ENCODE measurements at places on chromosomes 12 and 14.

DNA sequence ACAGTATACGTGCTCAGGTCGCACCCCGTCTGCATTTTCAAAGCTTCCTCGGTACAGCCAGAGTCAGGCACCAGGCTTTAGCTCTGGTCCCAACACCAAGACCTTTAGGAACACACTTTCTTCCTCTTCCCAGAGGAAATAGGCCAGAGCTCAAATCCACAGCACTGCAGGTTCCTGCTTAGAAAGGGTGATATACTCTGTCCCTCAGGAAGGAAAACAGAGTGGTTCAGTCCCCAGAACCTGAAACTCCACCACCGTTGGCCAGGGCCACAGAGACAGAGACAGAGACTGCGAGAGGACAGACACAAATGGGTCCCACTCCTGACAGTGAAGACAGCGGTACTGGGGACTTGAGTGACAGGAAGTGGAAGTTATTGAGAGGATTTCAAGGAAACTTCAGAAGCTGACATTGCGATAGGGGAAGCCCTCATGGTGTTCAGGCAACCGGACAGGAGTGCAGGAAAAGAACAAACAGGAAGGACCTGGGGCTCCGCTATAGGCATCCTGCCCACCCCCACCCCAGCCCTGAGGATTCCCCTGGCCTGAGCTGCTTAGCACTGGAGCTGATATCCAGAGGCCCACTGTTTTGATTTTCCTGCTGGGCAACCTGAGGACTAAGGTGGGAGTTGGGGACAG is 5.5 kb upstream of the KRT8 start:
- no peak for DNase-seq

- DNase-seq = no peak
These were observed 842.3 kb downstream of the SLC6A15 start for GRCh38 chr12:84070292-84070691.

DNA sequence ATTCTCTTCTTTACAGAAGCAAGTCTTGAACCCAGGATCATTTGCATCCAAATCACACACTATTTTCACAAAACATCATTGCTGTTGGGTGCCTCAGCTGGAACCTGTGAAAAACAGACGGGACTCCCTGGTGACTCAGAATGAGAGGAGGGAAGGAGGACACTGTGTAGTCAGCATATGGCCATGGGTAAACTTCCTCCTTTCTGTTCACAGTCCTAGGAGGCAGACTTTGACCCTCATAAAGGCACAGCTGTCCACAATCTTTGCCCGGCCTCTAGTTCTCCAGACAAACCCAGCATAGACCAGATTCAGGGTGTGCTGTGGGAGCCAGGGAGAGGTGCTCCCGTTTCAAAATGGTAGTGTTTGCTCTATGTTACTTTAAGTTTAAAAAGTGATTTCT is 62.0 kb downstream of the DYRK2 start:
- no peak for DNase-seq

DNA sequence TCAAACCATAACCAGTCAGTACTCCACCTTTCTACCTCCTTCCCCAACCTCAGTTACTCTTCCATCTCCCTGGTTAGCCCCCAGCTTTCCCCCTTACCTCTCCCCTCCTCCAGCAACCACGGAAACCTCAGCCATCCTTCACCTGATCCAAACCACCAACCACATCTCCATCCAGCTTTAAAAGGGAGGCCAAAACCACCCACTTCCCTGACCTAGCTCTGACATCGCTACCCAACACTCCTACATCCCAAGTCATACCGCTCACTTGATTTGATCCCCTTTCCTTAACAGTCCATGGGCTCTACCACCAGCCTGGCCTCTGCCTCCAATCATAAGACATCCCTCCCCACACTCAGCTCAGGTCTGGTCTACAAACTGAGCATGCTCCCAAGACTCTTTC is 1.5 kb downstream of the RAB35 start:
- DNase-seq = no peak

DNA sequence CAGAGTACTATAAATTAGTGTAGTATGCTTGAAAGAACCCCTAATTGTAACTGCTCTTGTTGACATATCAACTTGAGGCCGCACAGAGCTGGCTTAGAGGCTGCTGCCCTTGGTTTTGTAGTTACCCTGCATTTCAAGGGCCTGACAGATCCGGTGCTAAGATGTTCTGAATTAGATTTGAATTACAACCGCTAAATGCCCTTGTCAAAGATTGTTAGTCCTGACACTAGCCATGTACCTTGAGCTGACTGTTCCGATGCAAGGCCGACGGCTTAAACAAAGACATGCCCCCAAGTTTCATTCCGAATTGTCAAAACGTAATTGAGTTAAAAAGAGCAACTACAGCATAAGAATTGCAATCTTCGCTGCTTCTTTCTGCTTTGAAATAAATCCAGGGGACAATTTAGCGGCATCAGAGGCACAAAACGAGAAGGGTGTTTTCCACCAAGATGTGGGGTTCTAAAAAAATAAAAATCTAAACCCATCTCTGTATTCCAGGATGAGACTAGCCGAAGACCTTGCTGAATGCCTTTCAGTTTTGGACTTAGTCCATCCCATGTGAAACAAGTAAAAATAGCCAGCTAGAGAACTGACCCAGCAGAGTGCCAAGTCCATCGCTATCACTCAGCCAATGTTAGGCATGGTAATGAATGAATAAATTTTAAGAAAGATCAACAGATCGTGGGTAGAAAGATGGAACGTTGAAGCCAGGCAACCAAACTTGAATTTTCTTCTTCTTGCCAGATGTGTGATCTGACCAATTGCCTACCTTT is 148.7 kb downstream of the DICER1 start:
- no peak for DNase-seq

DNA sequence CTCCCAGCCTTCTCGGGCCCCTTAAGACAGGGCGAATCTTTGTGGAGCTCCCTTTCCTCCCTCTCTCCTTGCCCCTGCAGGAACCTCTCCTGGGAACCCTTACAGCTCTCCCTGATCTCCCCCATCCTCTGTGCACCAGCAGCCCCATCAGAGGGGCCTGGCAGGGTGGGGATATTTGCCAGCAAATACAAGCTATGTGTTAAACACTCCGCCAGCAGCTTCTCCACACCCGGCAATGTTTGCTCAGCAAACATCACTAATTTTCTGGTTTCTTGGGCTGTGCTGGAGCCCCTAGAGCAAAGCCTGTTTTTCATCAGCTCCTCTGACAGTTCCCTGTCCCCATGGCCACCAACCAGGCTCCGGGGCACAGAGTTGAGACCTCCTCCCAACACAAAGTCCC is 147.5 kb upstream of the LHX5 start:
- no peak for DNase-seq

DNA sequence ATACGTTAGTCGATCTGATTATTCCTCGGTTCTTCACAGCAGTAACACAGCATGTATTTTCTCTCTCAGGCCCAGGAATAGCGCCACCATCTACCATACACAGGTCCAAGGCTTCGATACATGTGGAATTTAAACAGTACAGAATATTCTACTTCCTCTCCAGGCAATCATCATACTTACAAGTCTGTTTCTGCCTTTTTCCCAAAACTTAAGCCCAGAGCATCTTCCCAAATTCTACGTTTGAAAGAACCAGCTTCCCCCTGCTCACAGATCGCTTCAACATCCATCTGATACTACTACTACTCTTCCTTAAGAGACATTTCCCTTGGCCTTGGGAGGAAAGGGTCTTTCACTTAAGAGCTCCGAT is 626 bp downstream of the TXNDC16 start:
- DNase-seq = no peak

- no peak for DNase-seq
These were observed 10.7 kb downstream of the NKX2-1 start for GRCh38 chr14:36509069-36509917.

- DNase-seq = no peak
These were observed 445.4 kb upstream of the OR4E1 start for GRCh38 chr14:22118899-22119477.

DNA sequence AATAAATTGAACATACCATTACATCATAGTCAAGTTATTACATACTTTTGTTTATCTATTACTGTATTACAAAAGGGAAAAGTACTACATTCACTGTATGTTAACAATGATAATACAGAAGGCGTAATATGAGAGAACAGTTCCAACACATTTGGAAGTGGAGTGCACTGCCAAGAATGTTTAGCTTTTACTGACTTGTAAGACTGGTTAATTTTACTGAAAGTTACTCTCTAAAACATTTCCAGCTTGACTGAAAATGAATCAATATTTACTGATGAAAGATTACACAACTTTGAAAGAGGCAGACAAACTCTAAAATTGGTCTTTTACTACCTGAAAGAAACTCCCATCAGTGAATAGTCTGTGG is 728.5 kb downstream of the FSCB start:
- no peak for DNase-seq

DNA sequence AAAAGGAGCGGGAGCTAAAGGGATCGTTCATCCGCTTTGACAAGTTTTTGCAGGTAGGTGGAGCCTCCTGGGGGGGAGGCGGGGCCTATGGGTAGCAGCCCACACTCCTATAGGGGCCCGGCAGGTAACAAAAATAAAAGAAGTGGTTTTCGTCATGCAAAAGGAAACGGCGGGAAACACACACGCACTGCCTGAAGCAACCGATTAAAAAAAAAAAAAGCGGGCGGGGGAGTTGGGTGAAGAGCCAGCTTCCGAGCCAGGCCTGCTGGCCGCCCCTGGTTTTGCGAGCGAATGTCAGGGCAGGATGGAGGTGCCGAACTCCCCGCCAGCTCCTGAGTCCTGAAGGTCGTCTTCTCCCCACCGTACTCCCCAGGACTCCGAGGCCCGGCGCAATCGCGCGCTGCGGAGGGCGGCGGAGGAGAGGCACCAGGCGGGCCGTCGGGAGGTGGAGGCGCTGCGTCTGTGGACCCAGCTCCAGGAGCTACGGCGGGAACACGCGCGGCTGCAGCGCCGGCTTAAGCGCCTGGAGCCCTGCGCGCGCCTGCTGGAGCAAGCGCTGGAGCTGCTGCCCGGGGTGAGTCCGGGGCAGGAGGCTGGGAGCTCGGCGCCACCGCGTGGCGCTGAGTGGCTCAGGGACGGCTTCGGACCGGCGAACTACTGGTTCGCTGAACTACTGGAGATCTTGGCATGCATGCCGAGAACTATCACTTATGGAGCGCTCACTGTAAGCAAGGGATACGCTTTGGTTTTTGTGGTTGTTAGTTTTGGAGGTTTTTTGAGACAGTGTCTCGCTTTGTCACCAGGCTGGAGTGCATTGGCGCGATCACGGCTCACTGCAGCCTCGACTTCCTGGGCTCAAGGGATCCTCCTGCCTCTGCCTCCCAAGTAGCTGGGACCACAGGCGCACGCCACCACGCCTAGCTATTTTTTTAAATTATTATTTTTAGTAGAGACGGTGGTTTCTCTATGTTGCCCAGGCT is 3.6 kb downstream of the CFAP73 start:
- peak; percentile 59 for DNase-seq

DNA sequence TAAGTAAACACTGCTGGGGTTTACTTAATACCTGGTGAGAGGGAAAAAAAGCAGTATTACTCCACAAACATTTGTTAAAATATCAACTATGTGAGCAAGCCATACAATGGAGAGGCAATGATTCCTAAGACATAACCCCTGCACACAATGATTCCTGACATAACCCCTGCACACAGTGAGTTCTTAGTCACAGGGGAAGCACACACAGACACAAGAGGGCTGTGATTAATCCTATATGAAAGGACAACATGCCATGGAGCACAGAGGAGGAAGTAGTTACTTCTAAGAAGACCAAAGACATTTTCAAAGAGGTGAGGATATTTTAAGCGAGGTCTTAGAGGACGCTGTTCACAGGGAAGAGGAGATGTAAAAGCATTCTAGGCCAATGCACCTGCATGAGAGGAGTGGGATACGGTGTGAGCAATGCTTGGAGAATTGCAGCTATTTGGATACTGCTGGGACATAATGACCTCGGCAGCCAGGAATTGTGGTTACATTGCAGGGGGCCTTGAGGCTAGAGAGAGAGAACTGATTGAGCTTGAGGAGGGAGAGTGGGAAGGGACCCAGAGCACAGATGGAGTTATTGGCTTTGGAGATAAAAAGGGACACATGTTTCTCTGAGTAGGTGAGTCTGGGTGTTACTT is 211.9 kb downstream of the APAF1 start:
- no peak for DNase-seq

DNA sequence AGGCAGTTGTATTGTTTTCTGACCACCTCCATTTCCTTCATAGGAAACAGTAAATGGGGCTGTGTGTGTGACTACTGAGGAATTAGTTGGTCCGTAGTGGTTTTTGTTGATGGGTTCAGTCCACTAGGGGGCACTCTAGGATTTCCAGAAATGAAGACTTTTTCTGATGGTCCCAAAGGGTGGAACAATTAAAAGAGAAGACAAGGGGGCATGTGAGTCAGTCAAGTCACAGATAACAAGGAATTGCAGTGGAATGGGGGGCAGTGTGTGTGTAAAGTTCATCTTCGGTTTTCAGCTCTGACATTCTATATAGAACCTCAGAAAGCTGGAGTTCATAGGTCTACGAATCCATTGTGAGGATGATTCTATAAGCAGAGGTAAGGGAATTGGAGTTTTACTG is 186.6 kb upstream of the OR4E1 start:
- peak; percentile 70 for DNase-seq

DNA sequence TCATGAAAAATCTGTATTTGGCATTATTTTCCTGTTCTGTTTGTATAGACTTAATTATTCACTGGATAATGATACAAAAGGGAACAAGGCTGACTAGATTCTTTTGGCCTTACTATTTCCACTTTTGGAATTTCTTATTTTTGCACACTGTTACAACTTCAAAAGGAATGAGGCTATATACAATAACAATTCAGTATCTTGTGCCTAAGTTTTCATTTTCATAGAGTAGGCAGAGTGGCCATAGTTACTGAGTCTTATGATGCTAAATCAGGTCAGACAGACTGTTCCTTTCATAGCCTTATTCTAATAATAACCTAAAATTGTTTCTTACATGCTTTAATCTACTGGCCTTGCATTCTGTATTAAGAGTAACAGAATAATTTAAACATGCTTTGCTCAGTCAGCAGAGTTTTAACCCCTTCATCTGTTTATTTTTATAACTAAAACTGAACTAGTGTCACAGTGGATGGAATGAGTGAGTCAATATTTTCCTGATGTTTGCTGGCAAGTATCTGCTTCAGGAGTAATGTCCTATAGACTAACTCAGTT is 10.5 kb downstream of the TTC8 start:
- no peak for DNase-seq

DNA sequence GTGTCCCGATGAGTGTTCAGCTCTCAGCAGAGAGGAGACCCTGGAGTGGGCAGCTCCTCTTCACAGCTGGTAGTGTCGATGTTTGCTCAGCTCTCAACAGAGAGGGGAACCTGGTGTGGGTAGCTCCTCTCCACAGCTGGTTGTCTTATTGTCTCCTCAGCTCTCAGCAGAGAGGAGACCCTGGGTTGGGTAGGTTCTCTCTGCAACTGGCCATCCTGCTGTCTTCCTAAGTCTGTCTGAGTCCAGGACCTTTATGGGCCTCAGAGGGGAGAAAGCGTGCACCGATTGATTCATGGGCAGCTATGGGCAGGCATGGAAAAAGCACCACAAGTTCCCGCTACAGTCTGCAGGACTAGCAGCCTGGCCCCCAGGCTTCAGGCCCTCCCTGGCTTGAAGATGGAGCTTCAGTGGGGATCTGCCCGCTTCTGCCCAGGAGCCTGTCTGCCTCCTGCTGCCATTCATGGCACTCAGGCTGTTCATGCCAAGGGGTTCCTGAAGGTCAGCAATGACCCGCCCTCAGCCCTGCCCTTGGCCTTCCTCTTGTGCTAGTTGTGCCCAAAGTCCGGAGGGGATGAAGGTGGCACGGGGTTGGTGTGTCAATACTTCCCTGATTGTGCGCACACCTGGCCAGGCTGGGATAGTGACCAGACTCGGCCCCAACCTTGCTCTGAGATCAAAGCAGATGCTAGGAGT is 224.2 kb downstream of the KCNC2 start:
- no peak for DNase-seq

Data from CD4-positive, alpha-beta T cell (primary cell).